ENCODE measurements at places on chromosomes 16 and 17.
A peak's percentile ranks its signal among the peaks of the same experiment; 100 is the strongest.

DNA sequence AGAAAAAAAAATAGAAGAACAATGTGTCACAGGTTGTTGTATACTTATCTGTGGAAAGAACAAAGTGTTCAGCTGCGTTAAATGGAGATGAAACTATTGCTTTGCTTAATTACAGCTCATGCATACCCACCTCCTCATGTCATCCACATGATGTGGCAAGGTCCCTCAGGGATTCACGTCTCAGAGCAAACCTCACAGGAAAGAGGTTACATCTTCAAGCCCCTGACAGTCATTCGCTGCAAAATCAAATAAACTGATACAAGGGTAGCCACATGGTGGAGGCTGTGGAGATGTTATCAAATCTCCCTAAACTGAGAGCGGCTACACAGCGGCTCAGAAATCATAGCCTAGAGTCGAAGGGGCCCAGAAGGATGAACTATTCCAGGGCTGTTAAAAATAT is 21.1 kb downstream of the GINS3 start:
- no peaks in the 10 kb centered on the region for H3K36me3 ChIP-seq
- no peaks in the 10 kb centered on the region for H3K27me3 ChIP-seq
- DNase-seq = no peak
- no peak overlapping the region for H3K4me3 ChIP-seq

GRCh38 chr16:709566-710499 is 4.2 kb upstream of the FBXL16 start:
- peaks cover 39% of the 10 kb centered on the region for H3K27me3 ChIP-seq
- no peaks in the 10 kb centered on the region for H3K36me3 ChIP-seq
- peaks cover 6% of the 10 kb centered on the region for H3K4me1 ChIP-seq

DNA sequence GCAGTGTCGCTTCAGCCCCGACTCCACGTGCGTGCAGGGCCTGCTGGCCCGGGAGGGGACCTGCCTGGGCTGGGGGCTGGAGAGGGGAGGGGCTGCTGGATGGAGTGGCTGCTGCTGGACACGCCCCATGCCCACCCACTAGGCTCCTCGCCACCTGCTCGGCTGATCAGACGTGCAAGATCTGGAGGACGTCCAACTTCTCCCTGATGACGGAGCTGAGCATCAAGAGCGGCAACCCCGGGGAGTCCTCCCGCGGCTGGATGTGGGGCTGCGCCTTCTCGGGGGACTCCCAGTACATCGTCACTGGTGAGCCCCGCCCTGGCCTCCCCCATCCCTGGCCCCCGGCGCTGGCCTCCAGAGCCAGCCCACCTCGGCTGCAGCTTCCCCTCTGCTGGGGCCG is 2.4 kb downstream of the BRICD5 start:
- H3K36me3 ChIP-seq = peaks cover 19% of the 10 kb centered on the region
- peaks cover 40% of the 10 kb centered on the region for H3K4me1 ChIP-seq
- no peak overlapping the region for H3K27ac ChIP-seq
- DNase-seq = no peak

DNA sequence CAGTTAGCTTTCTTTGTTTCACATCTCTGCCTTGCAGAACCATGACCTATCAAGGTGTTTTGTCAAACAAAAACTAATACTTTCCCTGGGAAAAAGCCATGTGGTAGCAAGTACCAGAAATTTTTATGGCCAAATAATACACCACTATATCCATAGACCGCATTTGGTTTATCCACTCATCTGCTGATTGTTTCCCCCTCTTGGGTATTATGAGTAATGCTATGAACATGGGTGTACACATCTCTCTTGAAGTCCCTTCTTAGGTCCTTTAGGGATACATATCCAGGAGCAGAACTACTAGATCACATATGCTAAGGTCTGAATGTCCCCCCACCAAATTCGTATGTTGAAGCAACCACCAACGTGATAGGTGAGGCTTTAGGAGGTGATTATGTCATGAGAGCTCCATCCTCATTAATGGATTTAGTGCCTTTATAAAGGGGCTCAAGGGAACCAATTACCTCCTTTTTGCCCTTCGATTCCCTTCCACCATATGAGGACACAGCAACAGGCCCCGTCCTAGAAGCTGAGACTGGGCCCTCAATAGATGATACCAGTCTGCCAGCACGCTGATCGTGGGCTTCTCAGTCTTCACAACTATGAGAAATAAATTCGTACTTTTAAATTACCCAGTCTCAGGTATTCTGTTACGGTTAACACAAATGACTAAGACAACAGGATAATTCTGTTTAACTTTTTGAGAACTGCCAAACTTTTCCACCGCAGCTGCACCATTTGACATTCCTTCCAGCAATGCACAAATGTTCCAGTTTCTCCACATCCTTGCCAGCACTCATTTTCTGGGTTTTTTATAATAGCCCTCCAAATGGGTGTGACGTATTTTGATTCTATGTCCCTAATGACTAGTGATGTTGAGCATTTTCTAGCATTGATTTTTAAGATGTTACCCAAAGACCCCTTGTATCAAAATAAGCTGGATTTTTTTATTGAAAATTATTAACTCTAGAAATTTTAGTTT is 30.0 kb downstream of the SIAH1 start:
- H3K27ac ChIP-seq = no peak overlapping the region
- peaks cover 30% of the 10 kb centered on the region for H3K36me3 ChIP-seq
- no peak for DNase-seq
- H3K27me3 ChIP-seq = no peaks in the 10 kb centered on the region
- H3K4me1 ChIP-seq = peaks cover 3% of the 10 kb centered on the region

- no peaks in the 10 kb centered on the region for H3K27me3 ChIP-seq
- H3K27ac ChIP-seq = no peak overlapping the region
Measured at GRCh38 chr17:37576281-37576680, 32.9 kb downstream of the SYNRG start.

GRCh38 chr16:80586476-80586875 is 45.7 kb downstream of the DYNLRB2 start:
- H3K27ac ChIP-seq = no peak overlapping the region
- no peaks in the 10 kb centered on the region for H3K27me3 ChIP-seq
- DNase-seq = no peak
- H3K36me3 ChIP-seq = no peaks in the 10 kb centered on the region
- H3K4me3 ChIP-seq = no peak overlapping the region
- peaks cover 28% of the 10 kb centered on the region for H3K4me1 ChIP-seq

DNA sequence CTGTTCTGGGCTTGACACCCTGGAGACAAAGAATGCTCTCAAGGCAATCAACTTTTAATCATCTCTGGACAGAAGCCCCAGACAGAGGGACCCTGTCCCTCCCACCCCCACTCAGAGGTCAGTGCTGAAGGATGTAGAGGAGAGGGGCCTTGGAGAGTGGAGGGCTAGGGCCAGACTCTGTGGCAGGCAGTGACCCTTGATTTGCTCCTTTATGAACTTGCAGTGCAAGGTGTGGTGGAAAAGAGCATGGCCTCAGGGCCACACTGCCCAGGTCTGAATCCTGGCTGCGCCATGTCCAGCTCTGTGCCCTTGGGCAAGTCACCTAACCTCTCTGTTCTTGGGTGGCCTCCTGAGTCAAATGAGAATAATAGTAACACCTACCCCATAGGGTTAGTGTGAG is 134.3 kb downstream of the TMEM132E start:
- no peaks in the 10 kb centered on the region for H3K36me3 ChIP-seq
- no peaks in the 10 kb centered on the region for H3K27me3 ChIP-seq
- H3K27ac ChIP-seq = no peak overlapping the region
- no peaks in the 10 kb centered on the region for H3K4me1 ChIP-seq
- H3K4me3 ChIP-seq = no peak overlapping the region
- DNase-seq = no peak

GRCh38 chr16:69477546-69477945 is 53.1 kb downstream of the CYB5B start:
- no peak overlapping the region for H3K4me3 ChIP-seq
- no peak for DNase-seq
- H3K27ac ChIP-seq = no peak overlapping the region

DNA sequence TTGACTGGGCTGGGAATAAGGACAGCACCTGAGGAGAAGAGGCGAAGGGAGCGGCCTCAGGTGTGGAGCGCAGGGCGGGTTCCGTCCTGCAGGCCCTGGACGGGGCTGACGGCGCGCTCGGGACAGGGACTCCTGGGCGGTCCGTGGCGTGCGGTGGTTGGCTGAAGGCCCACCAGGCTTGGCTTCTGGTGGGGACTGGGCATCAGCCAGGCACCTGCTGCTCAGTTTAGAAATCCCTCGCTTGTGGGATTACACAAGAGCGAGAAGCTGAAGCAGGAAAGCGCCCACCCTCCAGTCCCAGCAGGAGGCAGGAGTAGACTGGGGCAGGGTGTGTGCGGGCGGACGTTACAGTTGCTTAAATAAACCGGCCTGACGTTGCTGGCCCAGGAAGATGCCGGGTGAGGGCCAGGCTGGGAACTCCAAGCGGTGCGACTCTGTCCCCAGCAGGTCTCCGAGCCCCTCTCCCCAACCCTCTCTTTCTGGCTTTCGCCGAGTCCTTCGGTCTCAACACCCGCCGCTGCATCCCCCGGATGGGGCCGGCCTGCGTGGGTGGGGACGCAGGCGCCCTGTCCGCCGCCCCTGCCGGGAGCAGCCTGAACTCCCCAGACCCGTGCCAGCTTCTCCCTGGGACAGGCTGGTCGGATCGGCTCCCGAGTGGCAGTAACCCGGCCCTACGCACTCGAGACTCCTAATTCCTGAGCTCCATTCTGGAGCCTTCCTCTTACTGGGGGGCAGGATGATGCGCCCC is 639 bp downstream of the MIF4GD start:
- DNase-seq = peak; percentile 56
- peaks cover 15% of the 10 kb centered on the region for H3K36me3 ChIP-seq
- no peaks in the 10 kb centered on the region for H3K27me3 ChIP-seq
- H3K27ac ChIP-seq = peak overlapping the region; percentile 89
- peaks cover 27% of the 10 kb centered on the region for H3K4me1 ChIP-seq

- H3K27ac ChIP-seq = no peak overlapping the region
- H3K4me1 ChIP-seq = peaks cover 26% of the 10 kb centered on the region
- H3K36me3 ChIP-seq = no peaks in the 10 kb centered on the region
- H3K4me3 ChIP-seq = no peak overlapping the region
- no peaks in the 10 kb centered on the region for H3K27me3 ChIP-seq
- no peak for DNase-seq
Measured at GRCh38 chr16:56972403-56973293, 10.9 kb downstream of the CETP start.

DNA sequence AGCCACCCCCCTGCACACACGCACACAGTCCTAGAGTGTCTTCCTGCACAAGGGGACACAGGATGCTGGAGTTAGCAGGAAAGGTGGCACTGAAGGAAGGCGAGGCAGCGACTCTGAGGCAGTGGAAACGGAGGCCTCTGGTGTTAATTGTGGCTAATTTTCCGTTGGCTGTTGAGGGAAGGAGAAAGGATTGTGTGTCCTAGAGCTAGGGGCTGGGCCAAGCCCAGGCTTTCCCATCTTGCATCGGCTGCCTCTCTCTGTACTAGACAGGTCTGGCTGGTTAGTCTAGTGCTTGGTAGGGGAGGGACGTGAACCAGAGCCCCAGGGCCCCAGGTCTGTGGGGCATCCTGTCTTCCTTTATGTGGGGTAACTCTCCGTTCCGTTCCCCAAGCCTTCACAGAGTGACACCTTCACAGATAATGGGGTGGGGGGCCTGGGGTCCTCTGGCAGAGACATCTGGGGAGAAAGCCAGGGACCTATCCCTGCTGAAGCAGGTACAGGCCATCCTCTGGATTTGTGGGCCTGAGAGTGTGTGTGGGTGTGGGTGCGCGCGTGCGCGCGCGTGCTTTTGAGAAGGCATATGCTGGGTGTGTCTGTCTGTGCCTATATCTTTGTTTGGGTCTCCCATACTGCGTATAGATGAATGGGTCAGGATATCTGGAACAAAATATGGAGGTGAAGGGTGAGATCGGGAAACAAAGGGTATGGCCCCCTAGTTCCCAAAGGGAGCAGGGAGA is at the start of gene CHD3:
Gene CHD3, plus strand, starts transcription at position 606 of the 737 bp plus-strand sequence. CDS start 212 bp downstream, outside the sequence.
- peaks cover 39% of the 10 kb centered on the region for H3K4me1 ChIP-seq
- peak; percentile 36 for DNase-seq
- H3K4me3 ChIP-seq = peak within 1 kb of the TSS; percentile 96
- H3K27ac ChIP-seq = peak within 1 kb of the TSS; percentile 65
- peaks cover 32% of the 10 kb centered on the region for H3K36me3 ChIP-seq

GRCh38 chr17:52995881-52996280 is 826.8 kb upstream of the KIF2B start:
- no peaks in the 10 kb centered on the region for H3K36me3 ChIP-seq
- H3K27ac ChIP-seq = no peak overlapping the region
- no peaks in the 10 kb centered on the region for H3K27me3 ChIP-seq
- no peak overlapping the region for H3K4me3 ChIP-seq
- H3K4me1 ChIP-seq = no peaks in the 10 kb centered on the region

DNA sequence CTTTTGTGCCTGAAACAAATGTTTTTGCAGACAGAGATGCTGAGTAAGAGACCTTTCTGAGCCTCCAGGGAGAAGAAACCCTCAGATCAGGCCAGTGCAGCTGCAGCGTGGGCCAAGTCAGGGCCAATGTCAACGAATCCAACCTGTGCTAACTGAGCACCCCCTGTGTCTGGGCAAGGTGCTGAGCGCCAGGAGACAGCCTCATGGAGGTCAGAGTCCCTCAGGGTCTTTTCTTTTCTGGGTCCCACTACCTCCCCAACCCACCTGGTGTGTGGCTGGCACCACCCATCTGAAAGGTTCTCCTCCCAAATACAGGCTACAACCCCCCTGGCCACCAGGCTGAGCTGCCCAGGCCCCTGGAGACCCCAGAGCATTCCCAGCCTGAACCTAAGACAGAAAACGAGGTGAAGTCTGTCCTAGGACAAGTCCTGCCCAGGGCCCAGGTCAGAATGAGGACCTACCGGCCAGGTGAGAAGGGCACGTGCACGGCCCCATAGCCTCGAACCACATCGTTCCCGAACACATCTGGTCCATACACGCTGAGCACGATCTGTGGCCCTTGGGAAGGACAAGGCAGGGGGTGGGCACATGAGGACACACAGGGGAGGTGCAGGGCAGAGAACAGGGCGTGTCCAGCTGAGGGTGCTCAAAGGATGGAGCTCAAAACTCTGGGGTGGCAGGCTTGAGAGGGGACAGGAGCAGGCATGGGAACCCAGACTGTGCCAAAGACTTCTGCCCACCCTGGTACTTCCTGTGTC is 15.0 kb downstream of the B9D1 start:
- DNase-seq = no peak
- no peaks in the 10 kb centered on the region for H3K4me1 ChIP-seq
- H3K36me3 ChIP-seq = no peaks in the 10 kb centered on the region
- no peak overlapping the region for H3K27ac ChIP-seq
- H3K4me3 ChIP-seq = no peak overlapping the region

- DNase-seq = no peak
- H3K4me3 ChIP-seq = no peak overlapping the region
- H3K4me1 ChIP-seq = peaks cover under 1% of the 10 kb centered on the region
- H3K27me3 ChIP-seq = no peaks in the 10 kb centered on the region
Measured at GRCh38 chr17:42436391-42436790, 13.3 kb upstream of the CAVIN1 start.

- H3K4me1 ChIP-seq = peaks cover 12% of the 10 kb centered on the region
- no peak overlapping the region for H3K27ac ChIP-seq
- no peaks in the 10 kb centered on the region for H3K36me3 ChIP-seq
- no peak for DNase-seq
- no peak overlapping the region for H3K4me3 ChIP-seq
Measured at GRCh38 chr17:45906927-45907622, 12.7 kb downstream of the MAPT start.

DNA sequence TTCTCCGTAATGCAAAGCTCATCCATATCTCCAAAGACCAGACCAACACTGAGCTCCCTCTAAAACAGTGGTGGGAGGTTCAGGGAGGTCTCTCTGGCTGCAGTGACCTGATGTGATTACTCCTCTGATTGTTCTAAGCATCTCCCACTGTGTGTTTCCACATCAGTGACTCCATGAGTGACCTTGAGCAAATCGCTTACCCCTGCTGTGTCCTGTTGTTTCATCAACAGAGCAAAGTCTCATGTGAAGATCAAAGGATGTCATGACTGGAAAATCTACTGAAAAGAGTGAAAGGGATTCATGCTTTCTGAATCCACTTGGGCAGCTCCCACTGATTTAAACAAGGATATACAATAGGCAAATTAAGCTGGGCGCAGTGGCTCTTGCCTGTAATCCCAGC is 352.9 kb downstream of the TMEM114 start:
- H3K4me3 ChIP-seq = no peak overlapping the region
- H3K36me3 ChIP-seq = no peaks in the 10 kb centered on the region
- H3K27me3 ChIP-seq = no peaks in the 10 kb centered on the region
- H3K4me1 ChIP-seq = no peaks in the 10 kb centered on the region
